Stimulated activated CD8-positive, alpha-beta memory T cell treated with anti-CD3 and anti-CD28 coated beads, Interleukin-7, amount 100 ng/mL, for 4 hours (primary cell): ENCODE measurements at places on chromosomes 3 and 15.

GRCh38 chr3:59772416-59773408 lies 722.9 kb upstream of the CFAP20DC start:
- peak; percentile 29 for DNase-seq

- no peak for DNase-seq
Observed at GRCh38 chr3:126348308-126348920, 8.8 kb downstream of the KLF15 start.

DNA sequence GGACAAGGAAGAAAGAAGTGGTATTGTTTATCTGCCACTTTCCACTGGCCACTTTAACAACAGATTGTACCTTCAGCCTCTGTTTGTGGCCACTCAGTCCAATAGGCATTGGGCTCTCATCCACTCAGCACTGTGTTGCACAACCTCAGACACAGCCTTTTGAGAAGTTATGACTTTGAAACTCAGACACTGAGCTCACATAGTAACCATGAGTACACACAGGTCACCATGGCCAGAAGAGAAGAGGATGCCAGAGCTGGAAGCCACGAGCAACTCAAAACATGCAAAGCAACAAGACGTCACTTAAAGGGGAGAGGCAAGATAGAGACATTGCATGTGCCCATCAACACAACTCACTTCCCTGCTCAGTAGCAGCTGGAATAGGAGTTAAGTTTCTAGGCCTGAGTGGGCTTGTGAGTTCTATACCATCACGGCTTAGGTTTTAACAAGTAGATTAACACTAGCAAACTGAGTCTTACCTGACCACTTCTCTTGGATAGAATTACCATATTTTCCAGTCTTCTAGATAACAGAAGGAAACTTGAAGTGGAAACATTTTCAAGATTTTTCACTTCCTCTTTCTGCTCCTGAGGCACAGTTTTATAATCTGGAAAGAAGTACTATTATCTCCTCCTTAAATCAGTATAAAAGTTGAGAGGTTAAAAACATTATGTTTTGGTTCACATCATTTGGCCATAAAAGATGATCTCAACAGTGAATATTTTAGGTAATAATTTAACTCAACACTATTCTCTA lies 103.5 kb downstream of the IMPG2 start:
- DNase-seq = no peak

DNA sequence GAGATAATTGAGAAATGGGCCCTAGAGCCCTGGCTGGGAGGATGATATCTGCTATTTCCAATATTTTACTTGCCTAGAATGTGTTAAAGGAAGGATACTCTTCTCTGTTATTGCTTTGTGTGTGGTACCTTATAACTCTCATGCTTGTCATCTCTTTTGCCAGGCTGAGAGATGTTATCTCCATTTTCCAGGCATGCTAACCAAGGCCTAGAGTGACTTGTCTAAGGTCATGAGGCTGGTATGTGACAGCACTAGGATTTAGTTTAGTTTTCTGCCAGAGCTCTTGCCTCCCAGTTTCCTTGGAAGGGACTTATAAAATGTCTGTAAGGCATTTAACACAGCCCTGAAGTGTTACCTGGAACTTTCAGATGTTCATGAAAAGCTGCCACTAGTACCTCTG lies 1.4 kb downstream of the CLK3 start:
- no peak for DNase-seq

GRCh38 chr3:181326637-181327223 lies 337.2 kb upstream of the DNAJC19 start:
- DNase-seq = no peak

- DNase-seq = no peak
Observed at GRCh38 chr15:92845126-92845508, 55.0 kb upstream of the CHD2 start.

DNA sequence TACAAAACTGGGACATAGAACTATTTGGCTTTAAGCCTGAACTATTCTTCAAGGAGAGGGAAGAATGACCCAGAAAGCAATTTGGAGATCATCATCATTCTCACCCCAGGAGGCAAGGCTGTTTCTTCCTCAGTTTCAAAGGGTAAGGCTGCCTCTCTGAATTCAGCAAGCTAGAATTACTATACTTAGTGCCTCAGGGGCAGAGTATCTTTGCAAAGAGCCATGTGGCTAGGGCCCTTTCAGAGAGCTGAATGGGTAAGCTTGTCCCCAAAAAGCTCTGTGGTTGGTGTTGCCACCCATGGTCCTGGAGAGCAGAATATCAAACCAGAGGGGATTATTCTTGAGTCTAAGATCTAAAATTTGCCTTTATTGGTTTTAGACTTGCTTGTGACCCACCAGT lies 720.3 kb upstream of the ARPP21 start:
- no peak for DNase-seq
